SK-N-DZ (cell line): ENCODE measurements at places on chromosomes 1 and 21.

GRCh38 chr1:156124557-156125483, 10.3 kb downstream of the LMNA start:
- DNase-seq = no peak

DNA sequence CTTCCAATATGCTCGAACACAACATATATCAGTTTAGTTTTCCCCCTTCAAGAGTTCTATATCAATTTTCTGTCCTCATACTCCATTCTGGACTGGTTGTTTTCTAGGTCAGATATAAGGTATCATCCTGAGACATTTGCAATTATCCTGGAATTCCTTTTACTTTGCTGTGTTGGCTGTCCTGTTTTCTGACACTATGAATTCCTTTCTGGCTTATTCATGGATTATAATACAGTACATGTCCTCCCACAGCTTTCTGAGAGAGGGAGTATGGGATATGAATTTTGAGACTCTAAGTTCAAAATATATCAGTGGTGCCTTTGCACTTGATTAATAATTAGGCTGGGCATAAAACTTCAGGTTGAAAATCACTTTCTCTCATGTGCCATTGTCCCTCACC, 11.9 kb downstream of the PHTF1 start:
- no peak for DNase-seq

- no peak for DNase-seq
Measured at GRCh38 chr1:84920159-84920558, 27.2 kb upstream of the LPAR3 start.

- no peak for DNase-seq
Measured at GRCh38 chr1:209628618-209629299, 23.5 kb downstream of the LAMB3 start.

GRCh38 chr1:19644395-19644680, 227 bp downstream of the NBL1 start:
- no peak for DNase-seq

GRCh38 chr1:193115629-193116227, 6.1 kb upstream of the CDC73 start:
- DNase-seq = no peak

DNA sequence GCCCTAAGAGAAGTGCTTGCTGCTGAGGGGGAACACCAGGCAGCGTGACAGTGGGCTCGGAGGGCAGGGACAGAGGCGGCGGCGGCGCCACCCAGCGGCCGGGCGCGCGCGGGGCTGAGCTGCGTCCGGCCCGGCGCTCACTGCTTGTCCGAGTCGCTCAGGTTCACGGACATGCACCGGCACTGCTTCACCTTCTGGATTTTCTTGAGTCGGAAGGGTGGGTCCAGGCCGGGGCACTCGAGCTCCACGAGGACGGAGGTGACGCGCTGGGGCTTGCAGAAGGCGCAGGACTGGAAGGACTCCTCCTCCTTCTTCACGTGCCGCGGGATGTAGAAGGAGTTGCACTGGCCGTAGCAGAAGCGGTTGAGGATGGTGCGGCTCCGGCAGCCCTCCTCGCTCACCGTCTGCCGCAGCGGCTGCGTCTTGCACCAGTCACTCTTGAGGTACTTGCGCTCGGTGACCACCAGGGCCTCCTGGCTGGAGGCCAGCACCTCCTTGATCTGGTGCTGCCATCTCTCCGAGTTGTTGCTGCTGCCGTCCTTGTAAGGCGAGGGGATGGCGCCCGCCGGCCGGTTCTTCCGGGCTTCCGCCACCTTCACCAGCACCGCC, 119.0 kb downstream of the GREM2 start:
- DNase-seq = no peak

DNA sequence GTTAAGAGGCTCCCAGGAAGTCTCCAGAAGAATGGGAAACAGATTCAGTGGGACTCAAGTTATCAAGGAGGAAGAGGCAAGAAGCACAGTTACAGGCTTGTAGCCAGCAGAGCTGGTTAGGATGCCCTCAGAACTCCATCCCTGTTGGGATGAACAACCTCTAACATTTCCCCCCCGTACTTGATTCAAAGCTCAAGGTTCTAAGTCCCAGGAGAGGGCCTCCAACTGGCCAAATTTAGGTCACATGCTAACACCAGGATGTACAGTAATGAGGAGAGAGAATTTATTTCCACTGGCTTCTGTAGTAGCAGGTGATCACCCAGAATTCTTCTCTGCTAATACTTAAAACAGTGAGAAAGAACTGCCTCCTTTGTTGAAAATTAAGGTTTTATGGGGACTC, 22.3 kb upstream of the HSPA13 start:
- DNase-seq = no peak

DNA sequence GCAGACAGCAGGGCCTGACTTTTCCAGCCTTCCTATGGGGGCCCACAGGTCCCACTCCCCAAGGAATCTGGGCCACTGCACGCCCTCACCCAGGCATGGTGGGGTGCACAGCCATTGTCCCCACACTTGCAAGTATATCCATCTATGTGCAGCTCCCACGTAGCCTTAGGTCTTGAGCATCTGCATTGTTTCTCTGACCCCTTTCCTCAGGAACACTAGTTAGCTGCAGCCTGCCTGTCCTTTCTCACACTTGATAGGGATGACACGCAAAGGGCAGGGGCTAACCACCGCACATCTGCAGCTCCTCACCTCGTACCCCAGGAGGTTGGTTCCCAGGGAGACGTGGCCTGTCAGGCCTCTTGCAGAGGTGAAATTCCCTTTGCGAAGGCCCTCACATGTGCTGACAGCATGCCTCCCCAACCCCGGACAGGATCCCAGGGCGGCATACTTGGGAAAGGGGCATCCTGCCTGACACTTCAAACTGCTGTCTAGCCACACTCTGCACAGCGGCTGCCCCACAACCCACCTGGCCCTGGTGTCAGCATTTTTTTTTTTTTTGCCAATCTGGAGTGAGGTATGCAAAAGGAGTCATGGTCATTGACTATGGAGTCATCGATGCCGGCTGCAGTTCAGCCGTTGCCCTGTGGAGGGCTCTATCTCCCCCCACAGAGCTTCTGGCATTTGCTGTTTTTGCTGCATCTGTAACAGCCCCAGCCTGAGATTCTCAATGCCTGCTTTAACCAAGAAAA, 5.0 kb downstream of the JMJD4 start:
- peak; percentile 39 for DNase-seq

- no peak for DNase-seq
Measured at GRCh38 chr1:37477198-37477931, 3.0 kb downstream of the ZC3H12A start.

DNA sequence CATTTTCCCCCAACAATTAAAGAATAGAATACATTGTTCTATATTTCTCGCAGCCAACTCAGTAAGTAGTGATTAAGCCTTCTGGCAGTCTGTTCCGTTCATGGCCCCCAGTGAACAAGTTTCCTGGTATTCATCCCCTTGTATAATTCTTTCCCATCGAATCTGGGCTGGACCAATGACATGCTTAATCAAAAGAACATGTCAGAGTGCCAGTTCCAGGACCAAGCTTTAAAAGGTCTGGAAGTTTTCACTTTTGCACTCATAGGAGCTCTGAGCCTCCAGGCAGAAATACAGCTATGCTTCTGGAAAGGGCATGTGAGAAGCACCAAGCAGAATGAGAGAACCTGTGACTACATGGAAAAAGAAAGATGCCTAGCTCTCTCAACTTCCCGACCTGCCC, 22.5 kb upstream of the DPYD start:
- DNase-seq = peak; percentile 4

DNA sequence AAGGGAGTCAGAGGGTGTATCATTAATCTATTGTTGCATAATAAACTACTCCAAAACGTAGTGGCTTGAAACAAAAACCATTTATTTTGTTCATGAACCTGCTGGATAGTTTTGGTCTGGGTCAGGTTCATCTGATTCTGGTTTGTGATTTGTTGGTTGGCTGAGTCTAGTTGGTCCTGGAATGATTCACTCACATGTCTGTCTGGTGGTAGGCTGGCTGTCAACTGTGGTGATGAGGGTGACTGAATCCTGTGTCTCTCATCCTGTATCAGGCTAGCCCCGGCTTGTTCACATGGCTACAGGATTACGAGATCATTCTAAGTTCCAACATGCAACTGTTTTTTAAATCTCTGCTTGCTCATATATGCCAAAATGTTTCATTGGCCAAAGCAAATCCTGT, 22.5 kb upstream of the SIKE1 start:
- DNase-seq = no peak

DNA sequence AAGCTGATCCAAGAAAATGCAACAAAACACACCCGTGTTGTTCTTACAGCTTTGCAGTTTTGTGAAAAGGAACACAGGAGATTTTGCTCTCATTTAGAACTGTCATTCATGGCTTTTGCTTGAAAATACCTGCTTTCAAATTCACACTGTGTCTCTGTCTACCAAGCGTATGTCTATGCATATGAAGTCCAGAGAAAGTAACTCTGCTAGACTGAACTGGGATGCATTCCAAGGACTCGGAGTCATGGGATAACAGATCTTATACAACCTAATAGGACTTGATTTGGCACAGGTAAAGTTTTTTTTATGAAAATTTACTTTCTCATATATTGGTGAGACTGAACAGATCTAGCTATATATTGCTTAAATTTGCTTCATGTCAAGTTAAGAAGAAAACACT, 102.4 kb downstream of the PTGER3 start:
- DNase-seq = no peak

GRCh38 chr1:205545001-205545919, 40.8 kb downstream of the CDK18 start:
- DNase-seq = no peak

- peak; percentile 49 for DNase-seq
Measured at GRCh38 chr1:20430355-20431175, 55.4 kb downstream of the CAMK2N1 start.

GRCh38 chr1:2803931-2804627, 2.6 kb upstream of the TTC34 start:
- no peak for DNase-seq

DNA sequence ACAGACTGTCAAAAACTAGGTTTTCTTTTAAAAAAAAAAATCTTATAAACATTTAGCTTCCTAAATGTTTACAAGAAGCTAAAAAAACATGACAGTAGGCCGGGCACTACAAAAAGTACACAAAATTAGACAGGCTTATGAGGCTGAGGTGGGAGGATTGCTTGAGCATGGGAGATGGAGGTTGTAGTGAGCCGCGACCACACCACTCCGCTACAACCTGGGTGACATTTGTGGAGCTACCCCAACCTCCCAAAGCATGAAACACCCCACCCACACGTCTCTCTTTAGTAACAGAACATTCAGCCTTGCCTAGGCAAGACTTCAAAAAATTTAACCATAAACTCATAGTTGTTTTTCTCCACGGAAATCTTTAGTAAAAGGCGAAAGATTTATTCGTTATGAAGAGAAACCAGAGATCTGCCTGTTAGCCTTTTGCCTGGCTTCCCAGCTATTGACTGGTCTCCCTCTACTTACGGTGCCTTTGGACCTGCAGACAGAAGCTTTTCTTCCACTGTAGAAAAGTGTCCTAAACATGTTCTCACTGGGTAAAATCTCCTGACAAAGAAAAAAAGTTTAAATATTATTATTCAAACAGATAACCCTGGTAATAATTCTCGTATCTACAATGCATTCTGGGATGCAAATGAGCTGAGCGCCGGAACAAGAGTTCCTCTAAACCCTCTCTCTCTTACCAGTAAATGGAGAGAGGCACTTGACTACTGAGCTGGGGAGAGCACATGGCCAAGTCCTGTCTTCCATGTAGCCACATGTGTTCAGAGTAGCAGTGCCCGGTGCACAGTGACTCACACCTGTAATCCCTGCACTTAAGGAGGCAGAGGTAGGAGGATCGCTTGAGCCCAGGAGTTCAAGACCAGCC, 9.2 kb downstream of the RNU5D-1 start:
- peak; percentile 97 for DNase-seq

- no peak for DNase-seq
Measured at GRCh38 chr1:21352586-21352985, 62.3 kb upstream of the ECE1 start.

GRCh38 chr1:103783944-103784377, 34.3 kb downstream of the AMY1C start:
- DNase-seq = no peak

GRCh38 chr1:19893687-19894086, 11.5 kb downstream of the OTUD3 start:
- DNase-seq = no peak

DNA sequence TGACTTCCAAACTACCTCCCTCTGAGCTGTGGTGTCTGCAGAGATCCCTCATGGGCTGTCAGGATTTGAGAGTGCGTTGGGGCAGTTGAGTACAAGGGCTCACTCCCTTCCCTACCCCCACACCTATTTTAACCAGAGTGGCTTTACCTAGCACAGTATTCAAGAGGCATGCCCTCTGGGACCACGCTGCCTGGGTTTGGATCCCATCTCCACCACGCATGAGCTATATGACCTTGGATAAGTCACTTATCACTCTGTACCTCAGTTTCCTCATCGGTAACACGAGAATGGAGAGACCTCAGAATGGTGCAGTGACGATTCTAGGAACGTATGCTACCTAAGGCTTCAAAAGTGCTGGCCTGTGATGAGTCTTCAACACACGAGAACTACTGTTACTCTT, 147.3 kb upstream of the WNT4 start:
- DNase-seq = no peak

- no peak for DNase-seq
Measured at GRCh38 chr1:19412654-19413053, 72.7 kb downstream of the CAPZB start.

DNA sequence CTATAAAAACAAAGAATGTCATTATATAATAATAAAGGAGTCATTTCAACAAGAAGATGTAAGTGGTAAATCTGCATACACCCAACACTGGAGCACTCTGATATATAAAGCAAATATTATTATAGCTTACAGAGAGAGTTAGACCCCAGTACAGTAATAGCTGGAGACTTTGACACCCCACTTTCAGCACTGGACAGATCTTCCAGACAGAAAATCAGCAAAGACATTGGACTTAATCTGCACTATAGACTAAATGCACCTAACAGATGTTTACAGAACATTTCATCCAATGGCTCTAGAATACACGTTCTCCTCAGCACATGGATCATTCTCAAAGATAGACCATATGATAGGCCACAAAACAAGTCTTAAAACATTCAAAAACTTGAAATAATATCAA, 20.0 kb upstream of the KCNH1 start:
- no peak for DNase-seq

GRCh38 chr1:248183996-248184395, 9.4 kb downstream of the OR2M2 start:
- no peak for DNase-seq

- DNase-seq = peak; percentile 19
Measured at GRCh38 chr1:96596226-96596922, 125.2 kb upstream of the PTBP2 start.

- no peak for DNase-seq
Measured at GRCh38 chr1:55503663-55504305, 288.6 kb upstream of the USP24 start.
